Caudate nucleus (tissue), 63 donors: ENCODE measurements at places on chromosomes 12 and 14.

DNA sequence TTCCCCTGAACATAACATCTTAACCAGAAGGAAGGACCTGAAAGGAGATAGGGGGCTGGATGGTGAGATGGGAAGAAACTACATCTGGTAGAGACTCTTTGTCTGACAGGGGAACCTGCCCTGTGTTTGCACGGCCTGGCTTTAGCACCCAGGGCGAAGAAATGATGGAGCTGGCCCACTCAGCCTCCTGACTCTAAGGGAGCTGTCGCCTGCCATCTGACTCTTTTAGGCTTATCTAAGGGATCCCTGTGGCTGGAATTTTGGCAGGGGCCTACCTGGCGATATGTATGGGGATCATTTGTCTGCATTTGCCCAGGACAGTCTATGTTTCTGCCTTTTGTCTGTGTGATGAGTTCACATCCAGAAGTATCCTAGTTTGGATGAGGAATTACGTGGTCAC, 15.6 kb upstream of the CACNA2D4 start:
- no peak for DNase-seq

DNA sequence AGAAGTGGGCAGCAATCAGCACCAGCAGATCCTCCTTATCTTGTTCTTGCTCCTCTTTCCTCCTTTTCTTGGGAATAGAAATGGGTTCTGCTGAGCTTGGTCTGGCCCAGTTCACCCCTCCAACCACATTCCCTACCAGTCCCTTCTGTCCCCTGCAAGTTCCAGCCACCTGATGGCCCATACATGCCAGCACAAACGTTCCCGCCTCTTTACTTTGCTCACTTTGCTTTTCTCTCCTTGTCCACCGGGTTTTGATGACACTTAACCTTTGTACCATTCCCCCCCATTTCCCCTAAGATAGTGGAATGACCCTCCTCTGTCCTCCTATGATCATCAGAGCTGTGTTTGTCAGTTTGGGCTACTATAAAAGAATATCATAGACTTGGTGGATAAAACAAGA, 23.4 kb upstream of the EML1 start:
- DNase-seq, result no peak

- no peak for DNase-seq
Measured at GRCh38 chr12:132329036-132329719, at the start of gene GALNT9. Gene GALNT9 (minus strand): TSS chr12:132329589. CDS start chr12:132329203, 386 bp downstream.

GRCh38 chr12:4802841-4803240, 82.6 kb downstream of the GALNT8 start:
- no peak for DNase-seq

DNA sequence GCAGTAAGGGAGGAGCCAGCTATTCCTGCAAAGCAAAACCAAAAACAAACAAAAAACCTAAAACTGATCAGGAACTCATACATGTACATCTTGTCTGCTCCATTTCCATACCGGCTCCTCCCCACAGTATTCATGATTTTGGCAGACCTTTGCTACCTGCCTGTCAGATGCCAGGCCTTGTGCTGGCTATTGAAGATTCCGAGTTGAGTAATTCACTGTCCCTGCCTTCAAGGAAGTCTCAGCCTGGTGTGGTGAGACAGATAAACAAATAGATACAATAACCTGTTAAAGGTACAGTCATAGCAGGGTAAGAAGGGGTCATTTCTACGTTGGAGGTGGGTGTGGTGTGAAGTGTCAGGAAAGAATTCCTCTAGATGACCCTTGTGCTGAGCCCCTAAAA, 42.7 kb downstream of the SUSD6 start:
- no peak for DNase-seq

GRCh38 chr12:8817856-8818255, 4.6 kb upstream of the A2ML1 start:
- no peak for DNase-seq

DNA sequence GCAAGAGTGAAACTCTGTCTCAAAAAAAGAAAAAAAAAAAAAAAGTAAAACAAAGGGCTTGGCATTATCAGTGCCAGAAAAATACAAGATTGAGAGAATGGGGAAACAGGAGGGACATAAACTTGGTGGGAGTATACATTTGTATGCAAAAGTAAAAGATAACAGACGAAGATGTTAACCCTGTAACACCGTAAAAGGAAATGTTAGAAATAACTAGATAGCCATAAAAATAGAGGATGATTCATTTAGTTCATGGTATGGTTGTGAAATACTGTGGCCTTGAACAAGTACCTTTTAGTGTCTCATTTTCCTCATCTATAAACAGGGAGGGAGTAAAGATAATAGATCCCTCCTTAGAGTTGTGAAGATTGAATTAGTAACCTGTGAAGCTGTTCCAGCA, 33.3 kb downstream of the ATP2A2 start:
- no peak for DNase-seq

GRCh38 chr12:119258556-119258955, 76.0 kb upstream of the CCDC60 start:
- no peak for DNase-seq

DNA sequence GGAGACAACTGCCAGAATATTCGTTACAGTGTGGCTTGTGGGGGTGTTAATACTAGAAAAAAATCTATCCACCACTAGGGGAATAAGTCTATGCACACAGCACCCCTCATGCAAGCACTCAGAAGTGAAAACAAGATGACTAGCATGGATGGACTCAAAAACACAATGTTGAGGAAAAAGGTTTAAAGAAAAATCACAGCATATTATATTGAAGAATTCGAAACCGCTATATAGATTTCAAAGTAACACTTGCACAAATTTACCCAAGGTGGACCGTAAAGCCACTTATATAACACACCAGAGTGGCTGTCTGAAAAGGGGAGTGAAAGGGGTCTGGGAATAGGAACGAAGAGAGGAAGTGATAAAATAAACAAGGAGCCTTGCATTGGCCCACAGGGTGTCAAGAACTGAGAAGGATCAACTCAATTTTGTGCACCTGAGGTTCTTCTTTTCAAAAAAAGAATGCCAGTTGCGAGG, 544 bp downstream of the ABCD4 start:
- DNase-seq, result no peak

DNA sequence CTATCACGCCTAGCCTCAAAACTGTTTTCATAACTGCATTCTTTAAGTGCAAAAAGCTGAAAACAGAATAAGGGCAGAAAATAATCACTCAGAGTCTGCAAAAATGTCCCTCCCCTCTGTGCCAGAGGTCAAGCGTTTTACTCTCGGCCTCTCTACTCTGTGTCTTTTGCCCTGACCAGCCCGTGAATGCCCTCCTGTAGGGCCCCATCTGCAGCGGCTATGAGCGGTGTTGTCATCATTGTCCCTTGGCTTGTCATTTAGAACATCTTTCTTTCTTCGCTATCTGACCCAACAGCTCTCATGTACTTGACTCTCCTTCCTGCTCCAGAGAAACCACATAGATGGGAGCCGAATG, 21.7 kb downstream of the ELK3 start:
- no peak for DNase-seq
